LHCN-M2 (cell line): ENCODE measurements at places on chromosomes 6 and 20. TPM values are rescaled to one million over a fixed set of nuclear protein-coding genes. Genes with fewer than 3 reads are reported as not detected.
A peak's percentile ranks its signal among the peaks of the same experiment; 100 is the strongest.

Gene CAGE1
- not detected in 2 replicates for total RNA-seq

Gene IDH3B
- 129 and 130 TPM in 2 replicates for total RNA-seq

Gene CD83
- total RNA-seq: 0.38 and 0.57 TPM in 2 replicates

Gene PAQR8
- total RNA-seq: 7.2 and 9.2 TPM in 2 replicates

Gene HLA-DQB1
- total RNA-seq: not detected in 2 replicates

Gene ANGPT4
- total RNA-seq: not detected in 2 replicates

Gene FAM120B
- total RNA-seq: 11.6 and 15.0 TPM in 2 replicates

DNA sequence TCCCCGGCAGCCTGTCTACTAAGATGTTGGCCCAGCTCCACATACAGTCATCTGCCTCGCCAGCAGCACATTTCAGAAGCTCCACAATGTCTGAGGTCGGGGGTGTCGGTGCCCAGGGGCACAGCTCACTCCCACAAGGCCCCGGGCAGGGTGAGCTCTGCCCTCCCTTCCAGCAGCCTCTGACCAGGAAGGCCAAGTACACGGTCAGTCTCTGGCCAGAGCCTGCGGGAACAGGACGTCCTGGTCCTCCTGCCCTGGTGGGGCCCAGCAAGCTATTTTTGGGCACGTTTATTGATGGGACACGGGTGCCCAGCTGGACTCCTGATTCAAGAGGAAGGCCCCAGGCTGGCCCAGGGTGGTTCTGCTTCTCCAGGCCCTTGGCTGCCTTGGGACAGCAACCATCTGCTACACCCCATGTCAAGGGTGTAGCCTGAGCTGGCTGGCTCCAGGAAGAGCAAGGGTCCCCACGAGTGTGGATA lies 114.9 kb upstream of the PTPN1 start:
- DNase-seq: peak; percentile 93

DNA sequence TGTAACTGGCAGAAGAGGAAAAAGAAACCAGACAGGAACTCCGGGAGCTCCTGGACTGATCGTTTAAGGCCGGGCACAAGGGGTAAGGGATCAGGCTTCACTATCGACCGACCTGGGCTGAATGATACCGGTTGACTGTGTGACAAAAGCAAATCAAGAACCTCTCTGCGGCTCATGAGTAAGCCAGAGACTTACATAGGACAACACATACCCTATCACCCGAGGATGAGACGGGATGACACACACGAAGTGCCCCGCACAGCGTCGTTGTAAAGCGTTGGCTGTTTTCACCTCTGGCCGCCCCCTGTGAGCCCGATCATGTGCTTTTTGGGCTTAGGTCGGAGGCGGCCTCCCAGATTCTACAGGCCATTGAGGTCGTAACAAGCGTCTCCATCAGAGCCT lies 695 bp upstream of the TGIF2 start:
- no peak for DNase-seq

DNA sequence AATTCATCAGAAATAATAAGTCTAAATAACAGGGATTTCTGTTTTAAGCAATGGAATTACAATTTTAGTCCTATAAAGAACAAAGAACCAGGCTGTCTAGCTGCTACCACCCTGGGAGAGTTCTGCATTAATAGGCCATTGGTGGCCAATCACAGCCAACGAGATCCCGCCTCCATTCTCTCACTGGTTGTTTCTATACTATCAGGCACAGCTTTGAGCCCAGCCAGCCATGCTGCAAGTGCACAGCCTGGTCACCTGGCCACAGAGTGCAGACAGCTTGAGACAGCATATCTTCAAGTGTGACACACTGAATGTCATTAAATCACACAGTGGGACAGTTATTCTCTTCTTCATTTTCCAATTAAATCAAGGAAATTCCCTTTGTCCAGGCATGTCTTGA lies 16.1 kb upstream of the RAB22A start:
- no peak for DNase-seq

GRCh38 chr6:41976794-41977484 lies 35.3 kb upstream of the CCND3 start:
- DNase-seq: peak; percentile 68

- DNase-seq: no peak
Observed at GRCh38 chr6:95197590-95197989, 379.7 kb upstream of the MANEA start.

DNA sequence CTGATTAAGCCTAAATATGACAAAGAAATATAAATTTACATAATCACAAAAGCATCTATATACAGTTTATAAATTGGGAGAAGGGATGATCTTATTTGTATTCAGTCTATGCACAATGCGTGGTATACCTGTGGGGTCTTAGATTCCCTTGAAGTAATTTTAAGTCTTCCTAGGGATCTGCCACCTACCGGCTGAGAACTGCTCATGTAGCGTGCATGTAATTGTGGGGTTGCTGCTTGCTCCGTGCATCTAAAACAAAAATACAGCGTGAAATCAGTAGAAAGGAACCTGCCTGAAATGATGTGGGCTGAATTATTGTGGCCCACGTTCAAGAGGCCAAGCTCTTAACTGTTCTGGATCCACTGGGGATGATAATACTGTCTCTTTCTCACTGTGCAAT lies 187.3 kb downstream of the MBOAT1 start:
- no peak for DNase-seq

DNA sequence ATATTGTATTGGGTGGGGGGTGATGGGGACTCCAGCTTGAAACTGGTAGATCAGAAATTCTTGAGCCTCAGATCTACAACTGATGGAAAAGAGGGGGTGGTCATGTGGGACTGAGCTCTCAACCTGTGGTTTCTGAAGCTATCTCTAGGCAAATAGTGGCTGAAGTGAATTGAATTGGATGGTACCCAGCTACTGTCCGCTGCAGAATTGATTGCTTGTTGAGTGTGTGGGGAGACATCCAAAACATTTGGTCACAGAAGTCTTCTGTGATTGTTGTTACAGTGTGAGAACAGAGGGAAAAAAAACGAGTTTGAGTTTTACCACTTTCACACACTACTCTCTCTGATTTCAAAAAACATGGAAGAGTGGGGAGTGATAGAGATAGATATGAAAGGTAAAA lies 14.8 kb downstream of the CDS2 start:
- DNase-seq: no peak

DNA sequence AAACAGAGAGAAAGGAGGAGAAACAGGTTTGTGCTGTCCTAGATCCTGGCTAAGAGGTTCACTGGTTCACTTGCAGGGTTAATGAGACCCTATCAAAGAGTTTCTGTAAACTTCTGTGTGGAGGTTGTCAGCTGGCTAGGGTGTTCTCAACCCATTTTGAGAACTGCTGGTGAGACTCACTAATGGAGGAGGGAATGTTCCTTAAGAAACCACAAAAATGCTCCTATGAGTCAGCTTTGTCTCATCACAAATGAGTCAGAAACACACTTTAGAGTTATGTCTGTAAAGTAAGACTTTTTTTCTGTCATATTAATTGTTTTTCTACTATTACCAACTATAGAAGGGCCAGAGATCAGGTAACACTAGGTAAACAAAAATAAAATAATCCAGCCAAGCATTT lies 884.4 kb downstream of the PHF3 start:
- DNase-seq: peak; percentile 95

- DNase-seq: no peak
Observed at GRCh38 chr6:140480852-140481251, 1106.4 kb upstream of the CITED2 start.

- DNase-seq: peak; percentile 62
Observed at GRCh38 chr6:13194852-13195251, 133.5 kb downstream of the TBC1D7 start.

- no peak for DNase-seq
Observed at GRCh38 chr6:156998794-156999330, 221.7 kb downstream of the ARID1B start.

DNA sequence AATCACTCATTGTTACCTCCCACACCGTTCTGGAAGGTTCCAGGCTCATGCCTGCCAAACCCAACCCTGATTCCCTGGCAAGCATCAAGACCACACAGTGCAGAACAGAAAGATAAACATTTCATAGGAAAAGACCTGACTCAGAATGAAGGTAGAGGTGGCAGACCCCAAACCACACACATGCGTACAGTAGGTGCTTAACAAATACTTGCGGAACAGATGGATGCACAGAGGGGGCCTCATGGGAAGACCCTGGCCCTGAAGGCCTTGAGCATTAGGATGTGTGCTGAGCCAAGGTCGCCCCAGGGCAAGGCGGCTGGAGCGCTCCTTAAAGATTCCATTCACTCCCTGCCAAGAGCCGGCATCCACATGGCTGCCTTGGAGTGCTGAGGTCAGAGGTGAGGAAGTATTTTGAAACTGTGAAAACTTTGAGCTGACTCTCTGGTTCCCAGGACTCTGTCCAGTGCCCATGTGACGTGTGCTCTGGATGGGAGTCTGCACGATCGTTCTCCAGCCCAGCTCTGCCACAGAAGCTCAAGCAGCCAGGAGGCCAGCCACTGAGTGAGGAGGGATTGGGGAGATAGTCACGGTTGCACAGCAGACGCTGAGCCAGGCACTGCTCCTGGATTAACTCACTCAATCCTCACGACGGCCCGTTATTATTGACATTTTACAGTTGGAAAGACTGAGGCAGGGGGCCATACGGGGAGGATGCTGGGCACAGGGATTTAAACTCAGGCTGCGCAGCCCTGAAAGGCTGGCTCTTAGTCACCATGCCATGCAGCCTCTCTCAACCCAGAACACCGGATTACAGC lies 65.5 kb upstream of the AFDN start:
- DNase-seq: peak; percentile 2
